T47D (cell line): ENCODE measurements at places on chromosomes 2 and 18.

DNA sequence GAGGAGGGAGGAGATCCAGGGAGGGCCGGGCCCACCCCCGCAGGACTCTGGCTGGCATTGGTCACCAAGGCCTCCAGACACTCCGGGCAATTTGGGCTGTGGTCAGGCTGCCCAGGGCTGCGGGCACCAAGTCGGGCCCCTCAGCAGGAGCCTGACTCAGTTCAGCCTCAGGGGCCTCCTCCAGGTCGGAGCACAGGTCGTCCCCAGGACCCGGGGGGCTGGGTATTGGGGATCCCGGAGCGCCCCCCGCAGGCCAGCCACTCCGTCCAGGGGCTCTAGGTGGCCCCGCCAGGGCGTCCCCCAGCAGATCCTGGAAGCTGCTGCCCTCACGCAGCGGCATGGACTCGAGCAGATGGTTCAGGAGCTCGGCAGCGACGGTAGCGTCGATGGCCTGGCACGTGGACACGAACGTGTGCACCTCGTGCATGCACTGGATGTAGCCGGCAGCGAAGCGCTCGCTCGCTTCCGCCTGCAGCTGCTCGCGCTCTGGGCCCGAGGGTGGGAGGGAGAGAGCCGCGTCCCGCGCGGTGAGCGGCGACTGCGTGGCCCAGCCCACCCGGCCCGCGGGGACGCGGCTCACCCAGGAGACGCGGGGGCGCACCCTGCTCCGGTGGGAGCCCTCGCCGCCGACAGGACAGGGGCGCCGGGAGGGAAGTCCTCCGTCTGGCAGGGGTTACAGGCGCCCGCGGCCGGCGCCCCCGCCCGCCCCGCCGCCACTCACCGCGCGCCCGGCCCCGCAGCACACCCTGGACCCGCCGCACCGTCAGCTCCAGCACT, 884 bp downstream of the HES6 start:
- no peak for DNase-seq

GRCh38 chr2:1971124-1971523, 226.8 kb upstream of the PXDN start:
- DNase-seq = no peak

DNA sequence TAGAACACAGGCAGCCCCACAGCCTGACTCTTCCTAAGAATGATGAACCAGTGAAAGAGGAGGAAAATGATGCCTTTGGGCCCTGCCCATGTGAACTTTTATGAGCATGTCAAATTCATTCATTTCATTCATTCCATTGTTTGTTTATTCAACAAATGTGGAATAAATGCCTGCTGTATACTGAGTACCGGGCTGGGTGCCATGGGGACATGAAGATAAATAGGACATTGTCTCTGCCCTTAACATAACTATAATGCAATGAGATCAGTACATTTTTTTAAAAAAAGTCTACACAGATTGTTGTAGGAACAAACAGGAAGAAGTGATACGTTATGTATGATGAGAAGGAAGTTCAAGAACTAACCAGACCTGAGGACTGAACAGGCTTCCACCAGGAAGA, 14.7 kb downstream of the MREG start:
- no peak for DNase-seq

- no peak for DNase-seq
Observed at GRCh38 chr2:121363632-121364420, 78.8 kb upstream of the TFCP2L1 start.

- no peak for DNase-seq
Observed at GRCh38 chr18:57087644-57088376, 59.1 kb upstream of the BOD1L2 start.

- DNase-seq = no peak
Observed at GRCh38 chr18:77970814-77971213, 721.2 kb downstream of the GALR1 start.

- no peak for DNase-seq
Observed at GRCh38 chr18:68995675-68996074, 197.8 kb downstream of the CCDC102B start.

DNA sequence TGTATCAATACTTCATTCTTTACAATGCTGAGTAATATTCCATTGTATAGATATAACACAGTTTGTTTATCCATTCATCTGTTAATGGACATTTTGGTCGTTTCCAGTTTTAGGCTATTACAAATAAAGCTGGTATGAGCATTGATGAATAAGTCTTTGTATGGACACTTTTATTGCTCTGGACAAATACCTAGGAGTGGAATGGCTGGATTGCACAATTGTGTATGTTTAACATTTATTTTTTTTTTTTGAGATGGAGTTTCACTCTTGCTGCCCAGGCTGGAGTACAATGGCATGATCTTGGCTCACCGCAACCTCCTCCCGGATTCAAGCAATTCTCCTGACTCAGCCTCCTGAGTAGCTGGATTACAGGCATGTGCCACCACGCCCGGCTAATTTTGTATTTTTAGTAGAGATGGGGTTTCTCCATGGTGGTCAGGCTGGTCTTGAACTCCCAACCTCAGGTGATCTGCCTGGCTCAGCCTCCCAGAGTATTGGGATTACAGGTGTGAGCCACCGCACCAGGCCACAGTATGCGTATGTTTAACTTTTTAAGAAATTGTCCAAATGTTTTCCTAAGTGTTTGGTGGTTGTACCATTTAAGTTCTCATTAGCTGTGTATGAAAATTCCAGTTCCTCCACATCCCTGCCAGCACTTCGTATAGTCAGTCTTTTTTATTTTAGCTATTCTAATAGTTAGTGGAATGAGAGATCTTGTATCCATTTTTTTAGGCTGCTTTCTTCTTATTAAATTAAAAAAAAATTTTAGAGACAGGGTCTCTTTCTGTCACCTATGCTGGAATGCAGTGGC, 194.9 kb upstream of the HAAO start:
- DNase-seq = no peak

GRCh38 chr2:226979004-226979403, 143.2 kb downstream of the RHBDD1 start:
- no peak for DNase-seq

GRCh38 chr2:102872388-102872787, 110.6 kb downstream of the TMEM182 start:
- peak; percentile 11 for DNase-seq

DNA sequence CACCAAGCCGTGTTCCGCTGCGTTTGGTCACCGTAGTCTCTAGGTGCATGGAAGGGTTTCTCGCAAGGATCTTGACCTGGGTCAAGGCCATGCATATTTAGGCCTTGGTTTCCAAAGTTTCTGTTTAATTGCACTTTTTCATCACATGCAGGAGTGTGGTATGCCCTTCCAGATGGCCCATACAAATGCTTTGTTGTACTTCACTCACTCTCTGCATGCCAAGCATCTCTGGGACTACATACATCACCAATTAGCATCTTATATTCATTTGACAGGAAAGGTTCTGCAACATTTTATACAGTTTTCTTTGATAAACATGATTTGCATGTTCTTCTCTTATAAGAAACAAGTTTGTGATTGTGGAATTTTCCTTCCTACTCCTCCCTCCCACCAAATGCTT, 132.8 kb upstream of the KLHL14 start:
- DNase-seq = no peak

- no peak for DNase-seq
Observed at GRCh38 chr18:60534538-60534937, 162.0 kb upstream of the MC4R start.

GRCh38 chr18:11989966-11990380, 8.7 kb downstream of the IMPA2 start:
- DNase-seq = peak; percentile 31

DNA sequence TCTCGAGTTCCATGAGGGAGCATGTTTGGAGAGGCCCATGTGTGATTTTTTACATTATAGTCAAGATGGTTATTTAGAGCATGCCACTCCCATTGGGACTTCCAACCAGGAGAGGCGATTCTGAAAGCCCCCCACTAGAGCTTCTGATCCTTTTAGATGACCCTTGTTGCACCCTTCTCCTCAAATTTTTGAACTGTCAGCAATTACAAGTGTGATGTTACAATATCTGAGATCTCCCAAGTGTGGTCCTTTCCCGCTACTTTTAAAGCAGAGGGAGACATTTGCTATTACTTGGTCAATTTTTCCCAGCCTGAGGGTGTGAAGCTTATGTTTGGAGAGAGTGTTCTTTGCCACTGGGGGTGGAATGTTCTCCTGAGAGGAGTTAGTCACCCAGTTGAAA, 16.7 kb upstream of the PTH2R start:
- DNase-seq = no peak

DNA sequence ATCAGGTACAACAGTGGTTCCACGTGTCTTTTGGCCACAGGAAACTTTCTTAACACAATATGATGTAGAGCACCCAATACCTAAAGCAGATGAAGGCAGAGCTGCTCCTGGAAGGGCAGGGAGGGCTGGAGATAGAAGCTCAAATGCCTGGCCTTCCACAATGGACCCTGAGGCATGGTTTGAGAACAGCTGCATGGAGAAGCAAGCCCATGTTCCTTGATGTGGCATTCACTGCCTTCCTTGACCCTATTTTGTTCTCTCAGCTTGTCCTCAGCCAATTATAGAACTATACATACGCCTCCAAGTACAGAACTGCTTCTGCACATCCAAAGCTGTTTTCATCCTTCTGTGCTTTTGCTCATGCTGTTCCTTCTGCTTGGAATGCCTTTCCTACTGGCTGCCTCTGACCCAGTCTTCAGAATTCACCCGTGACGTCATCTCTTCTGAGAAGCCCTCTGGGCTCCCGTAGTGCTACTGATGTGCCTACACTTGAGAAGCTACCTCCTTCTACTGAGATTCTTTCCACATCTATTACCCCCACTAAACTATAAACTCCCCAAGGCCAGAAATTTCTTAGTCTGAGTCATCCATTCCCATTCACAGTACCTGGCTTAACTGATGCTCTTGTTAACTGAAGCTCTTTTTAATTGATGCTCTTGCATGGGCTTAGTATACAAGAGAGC, 69.9 kb downstream of the CHRNA1 start:
- no peak for DNase-seq

DNA sequence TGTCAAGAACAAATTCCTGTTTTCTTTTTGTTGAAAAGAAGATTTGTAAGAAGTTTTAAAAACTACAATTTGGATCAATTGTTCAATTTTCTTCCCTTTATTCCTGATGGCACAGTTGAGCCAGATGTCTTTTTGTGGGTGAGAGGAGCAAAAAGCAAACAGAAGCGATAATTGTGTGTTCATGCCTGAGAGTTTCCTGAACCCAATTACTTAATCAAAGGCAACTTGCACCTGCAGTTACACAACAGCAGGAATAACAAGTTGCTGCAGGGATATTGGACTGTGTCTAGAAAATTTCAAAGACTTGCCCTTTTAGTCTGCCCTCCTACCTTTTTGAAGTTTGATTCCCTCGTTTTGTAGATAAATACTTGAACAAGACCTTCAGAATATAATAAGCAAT, 383.6 kb downstream of the DSEL start:
- DNase-seq = no peak

DNA sequence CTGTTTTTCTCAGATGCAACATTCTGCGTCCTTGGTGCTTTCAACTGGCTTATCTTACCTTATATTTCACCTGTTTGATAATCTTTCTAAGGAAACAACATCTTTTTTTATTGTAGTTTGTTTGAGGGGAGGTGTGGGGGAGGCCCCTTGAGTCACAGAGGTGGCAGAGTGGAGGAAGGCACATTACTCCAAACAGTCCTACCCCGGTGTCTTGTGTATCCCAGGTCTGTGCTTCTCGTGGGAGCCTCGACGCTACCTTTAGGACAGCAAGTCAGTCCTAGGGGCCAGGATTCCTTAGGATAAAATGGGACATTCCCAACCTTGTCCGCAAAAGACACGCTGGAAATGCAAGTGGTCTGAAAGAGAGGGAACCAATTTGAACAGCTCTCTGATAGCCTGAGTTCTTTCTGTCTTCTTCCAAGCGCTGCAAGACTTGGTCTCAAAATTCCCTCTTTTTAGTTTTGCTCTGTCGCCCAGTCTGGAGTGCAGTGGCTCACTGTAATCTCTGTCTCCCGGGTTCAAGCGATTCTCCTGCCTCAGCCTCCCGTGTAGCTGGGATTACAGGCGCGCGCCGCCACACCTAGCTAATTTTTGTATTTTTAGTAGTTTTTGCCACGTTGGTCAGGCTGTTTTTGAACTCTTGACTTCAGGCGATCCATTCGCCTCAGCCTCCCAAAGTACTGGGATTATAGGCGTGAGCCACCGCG, 4.0 kb downstream of the GATA6 start:
- no peak for DNase-seq

DNA sequence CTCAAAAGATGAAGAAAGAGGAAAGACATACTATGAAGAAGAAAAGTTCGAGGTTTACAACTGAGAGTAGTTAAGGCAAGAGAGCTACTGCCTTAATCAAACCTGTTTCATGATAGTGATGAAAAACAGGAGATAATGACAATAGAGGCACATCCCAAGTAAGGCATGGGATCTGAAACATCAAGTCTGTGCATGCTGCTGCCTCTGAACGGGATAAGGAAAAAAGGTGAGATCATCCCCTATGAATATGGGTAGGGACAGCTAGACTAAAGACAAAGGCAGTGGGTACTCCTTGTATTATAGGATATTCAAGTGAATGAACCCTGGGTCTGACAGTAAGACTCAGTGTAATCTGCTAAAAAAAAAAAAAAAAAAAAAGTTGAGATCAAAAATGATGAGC, 3.0 kb downstream of the EXOC6B start:
- no peak for DNase-seq

DNA sequence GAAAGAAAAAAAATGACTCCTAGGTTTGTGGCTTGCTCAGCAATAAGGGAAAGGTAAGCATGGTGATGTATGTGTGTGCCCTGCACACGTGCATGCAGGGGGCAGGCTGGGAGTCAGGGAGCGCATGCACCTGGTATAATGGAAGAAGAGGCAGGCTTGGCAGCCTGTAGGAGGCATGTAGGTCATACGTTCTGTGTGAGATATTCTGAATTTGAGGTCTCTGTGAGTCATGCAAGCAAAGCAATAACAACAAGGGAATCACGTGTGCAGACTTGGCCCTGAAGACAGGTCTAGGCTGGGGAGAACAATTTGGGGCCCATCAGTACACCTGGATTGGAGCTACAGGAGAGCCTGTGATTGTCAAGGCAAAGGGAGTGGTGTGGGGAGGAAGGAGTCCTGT, 94.5 kb upstream of the TTC39C start:
- no peak for DNase-seq

DNA sequence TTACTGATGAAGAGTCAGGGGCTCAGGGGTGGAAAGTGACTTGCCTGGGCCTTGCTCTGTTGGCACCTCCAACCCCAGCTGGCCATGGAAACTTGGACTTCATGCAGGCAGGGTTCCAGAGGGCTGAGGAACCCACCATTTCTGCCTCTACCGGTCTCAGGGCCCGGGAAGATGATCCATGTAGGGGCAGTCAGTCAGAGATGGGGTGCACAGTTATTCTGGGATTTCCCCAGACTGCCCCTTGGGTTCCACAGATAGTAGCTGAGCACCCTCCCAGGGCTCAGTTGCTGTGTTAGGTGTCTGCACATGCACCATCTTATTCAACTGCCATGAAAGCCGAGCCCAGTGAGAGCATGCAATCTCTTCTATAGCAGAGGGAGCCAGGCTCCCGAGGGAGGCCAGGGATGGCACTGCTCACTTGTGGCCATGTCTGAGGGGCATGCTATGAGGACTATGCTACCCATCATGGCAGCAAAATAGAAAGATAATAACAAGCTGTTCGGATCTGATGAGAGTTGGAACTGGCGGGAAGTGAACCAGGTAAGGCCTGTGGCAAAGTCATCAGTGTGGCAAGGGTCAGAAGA, 37.3 kb downstream of the RHOB start:
- DNase-seq = no peak
